Suppressor macrophage (primary cell): ENCODE measurements at places on chromosomes 13 and 19.
A peak's percentile ranks its signal among the peaks of the same experiment; 100 is the strongest.

DNA sequence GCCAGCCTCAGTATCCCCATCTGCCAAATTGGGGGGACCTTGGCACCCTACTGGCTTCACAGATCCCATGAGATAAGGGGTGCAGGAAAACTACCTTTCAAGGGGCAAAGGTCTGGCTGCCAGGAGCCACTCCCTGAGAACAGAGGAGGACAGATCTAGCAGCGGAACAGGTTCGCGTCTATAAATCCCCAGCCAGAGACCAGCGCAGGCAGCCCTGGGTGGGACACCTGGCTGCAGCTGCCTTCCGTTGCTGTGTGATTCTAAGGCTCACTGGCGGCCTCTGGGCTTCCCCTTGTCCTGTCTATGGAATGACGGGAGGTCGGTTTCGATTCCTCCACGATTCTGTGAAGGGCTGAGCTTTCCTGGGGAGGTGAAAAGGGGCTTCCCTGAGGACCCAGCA, 7.3 kb downstream of the RELB start:
- no peak for DNase-seq

DNA sequence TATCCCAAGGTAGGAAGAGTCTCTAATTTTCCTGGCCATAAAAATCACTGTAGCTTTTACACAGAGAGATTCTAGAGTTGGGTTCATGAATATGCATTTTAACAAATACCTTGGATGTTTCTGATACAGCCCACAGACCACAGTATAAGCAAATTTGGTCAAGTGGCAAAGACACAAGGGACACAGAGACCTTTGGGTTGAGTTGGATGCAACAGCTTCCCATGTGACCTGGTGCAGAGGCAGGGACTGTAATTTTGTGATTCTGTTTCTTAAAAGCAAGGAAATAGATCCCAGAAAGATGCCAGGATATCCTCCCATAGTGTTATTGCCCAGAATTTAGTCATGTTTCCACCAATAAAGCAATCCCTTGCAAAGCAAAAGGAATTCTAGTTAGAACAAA, 27.0 kb downstream of the FPR3 start:
- peak; percentile 46 for DNase-seq

GRCh38 chr13:110340812-110341444, 33.8 kb downstream of the COL4A2 start:
- peak; percentile 42 for DNase-seq

GRCh38 chr13:36862002-36862685, 43.1 kb downstream of the RFXAP start:
- DNase-seq, result no peak

GRCh38 chr13:53326716-53327115, 298.1 kb downstream of the OLFM4 start:
- DNase-seq, result no peak

DNA sequence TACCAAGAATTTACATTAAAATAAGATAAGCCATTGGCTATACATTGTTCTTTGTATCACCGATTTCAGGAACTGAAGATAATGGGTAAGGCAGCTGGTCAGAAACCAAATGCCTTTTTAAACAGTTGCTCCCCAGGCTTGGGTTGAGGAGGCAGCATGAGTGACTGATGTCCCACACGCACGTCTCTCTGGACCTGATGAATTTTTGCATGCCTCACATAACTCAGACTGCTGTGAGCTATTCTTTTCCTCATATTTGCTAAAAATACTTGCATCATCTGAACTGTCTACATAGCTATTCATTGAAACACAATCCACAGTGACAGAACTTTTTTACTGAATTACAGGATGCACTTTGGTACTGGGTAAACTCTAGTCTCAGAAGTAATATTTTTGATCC, 123.6 kb upstream of the MAB21L1 start:
- no peak for DNase-seq

GRCh38 chr13:106573868-106574267, 5.9 kb upstream of the ARGLU1 start:
- no peak for DNase-seq

DNA sequence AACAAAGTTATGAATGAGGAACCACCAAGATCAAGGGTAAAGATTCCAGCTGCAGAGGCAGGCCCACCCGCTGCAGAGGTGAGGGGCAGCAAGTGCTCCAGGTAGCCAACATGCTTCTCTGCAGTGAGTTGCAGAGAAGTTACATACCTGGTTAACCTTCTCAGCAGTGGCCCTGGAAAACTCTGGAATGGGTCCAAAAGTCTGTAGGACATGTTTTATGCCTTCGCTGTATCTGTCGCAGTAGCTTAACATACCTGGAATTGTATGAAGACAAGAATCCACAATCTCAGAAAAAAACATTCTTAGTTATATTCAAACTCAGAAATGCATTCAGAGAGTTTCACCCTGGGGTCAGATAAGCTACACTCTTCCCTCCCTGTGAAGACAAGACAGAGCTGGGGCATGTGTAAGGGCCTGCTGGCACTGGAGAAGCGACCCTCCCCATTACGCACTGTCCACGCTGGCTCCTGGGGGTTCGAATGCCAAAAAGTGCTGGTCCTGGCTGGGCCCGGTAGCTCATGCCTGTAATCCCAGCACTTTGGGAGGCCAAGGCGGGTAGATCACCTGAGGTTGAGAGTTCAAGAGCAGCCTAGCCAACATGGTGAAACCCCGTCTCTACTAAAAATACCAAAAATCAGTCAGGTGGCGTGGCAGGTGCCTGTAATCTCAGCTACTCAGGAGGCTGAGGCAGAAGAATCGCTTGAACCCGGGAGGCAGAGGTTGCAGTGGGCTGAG, 121.0 kb downstream of the CRYL1 start:
- no peak for DNase-seq

- no peak for DNase-seq
Observed at GRCh38 chr13:106594980-106595379, 27.0 kb upstream of the ARGLU1 start.

DNA sequence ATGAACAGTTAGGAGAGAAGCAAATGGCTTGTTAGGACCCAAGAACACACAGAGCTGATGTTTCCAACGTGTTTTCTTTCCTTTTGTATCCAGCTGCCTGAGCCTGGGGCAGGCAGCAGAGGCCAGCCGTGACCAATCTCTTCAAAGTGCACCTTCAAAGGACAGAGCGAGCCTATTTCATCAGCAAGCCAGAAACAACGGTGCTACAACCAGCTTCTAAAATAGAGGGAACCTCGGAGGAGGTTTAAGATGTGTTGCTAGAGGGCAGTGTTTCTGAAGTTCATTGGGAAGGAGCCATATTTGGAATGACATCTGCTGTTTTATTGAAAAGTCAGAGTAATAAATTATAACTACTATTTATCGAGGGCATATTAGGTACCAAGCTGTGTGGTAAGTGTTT, 56.2 kb upstream of the RFC3 start:
- DNase-seq, result no peak

GRCh38 chr19:18349524-18350128, 9.2 kb downstream of the PGPEP1 start:
- peak; percentile 82 for DNase-seq

DNA sequence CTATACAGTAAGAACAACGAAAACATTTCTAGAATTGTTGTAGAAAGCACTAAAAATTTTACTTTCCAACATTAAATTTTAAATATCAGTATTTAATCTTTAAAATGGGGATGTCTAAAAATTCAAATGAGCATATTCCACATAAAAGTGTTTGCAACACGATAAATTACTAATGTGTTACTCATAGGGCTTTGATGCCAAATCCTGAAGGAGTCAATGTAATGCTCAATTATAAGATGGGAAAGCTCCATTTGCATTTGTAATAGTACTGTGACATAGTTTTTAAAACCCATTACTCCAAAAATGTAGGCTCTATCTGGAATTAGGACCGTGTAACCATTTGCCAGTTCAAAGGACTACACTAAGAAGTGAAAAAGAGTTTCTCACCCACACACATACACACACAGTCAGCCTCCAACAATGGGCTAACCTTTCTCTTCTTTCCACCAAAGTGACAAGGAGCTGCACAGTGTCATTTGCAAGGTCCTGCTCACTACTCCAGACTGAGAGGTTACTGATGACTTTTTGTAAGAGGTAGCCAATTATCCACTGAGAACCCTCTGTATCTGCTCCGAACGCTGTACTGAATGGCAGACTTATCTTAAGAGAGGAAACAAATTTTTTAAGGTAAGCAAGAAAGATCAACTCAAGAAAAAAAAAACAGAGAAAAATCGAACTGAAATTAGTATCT, 26.1 kb upstream of the EEF1AKMT1 start:
- DNase-seq, result no peak

DNA sequence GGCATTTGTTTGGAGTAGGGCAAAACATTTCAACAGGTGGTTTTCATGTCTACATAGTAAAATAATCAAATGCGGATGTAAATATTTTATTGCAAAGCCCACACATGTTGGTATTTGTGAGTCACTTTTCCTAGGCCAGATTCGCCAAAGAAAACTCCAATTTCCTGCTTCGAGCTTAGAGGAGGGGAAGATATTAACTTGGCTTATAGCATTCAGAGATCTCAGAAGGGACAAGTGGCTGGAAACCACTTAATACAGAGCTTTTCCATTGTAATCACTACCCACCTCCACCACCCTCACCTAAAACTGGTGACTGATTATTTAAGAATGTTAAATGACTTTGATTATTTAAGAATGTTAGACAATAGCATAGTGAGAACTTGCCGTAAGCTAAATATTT, 530.6 kb upstream of the SPRY2 start:
- DNase-seq, result no peak

- DNase-seq, result no peak
Observed at GRCh38 chr13:98547455-98547854, 29.5 kb downstream of the STK24 start.

DNA sequence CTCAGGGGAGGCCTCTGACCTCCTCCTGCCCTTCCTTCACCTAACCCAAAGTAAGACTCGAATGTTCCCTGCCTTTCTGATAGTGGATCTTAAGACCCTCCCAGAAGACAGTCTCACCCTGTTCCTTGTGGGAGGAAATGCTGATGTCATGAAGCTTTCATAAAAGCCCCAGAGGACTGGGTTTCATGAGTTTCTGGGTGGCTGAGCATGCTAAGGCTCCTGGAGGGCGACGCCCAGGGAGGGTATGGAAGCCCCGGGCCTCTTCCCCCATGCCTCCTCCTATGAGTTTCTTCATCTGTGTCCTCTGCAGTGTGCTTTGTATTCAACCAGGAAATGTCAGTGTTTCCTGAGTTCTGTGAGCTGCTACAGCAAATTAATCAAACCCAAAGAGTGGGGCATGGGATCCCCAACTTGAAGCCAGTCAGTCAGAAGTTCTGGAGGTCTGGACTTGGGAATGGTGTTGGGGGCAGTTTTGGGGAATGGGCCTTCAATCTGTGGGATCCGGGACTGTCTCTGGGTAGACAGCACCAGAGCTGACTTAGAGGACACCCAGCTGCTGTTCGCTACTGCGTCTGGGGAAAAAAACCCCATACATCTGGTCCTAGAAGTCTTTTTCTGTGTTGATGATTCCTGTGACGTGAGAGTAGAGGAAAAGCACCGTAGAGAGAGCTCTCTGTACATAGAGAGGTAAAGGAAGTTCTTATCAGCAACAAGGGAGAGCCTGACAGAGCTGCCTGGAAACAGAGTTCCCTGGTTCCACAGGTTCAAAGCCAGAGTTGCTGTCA, 2.0 kb upstream of the LILRB2 start:
- DNase-seq, result no peak

- no peak for DNase-seq
Observed at GRCh38 chr13:26557051-26557392, 461 bp upstream of the WASF3 start.

DNA sequence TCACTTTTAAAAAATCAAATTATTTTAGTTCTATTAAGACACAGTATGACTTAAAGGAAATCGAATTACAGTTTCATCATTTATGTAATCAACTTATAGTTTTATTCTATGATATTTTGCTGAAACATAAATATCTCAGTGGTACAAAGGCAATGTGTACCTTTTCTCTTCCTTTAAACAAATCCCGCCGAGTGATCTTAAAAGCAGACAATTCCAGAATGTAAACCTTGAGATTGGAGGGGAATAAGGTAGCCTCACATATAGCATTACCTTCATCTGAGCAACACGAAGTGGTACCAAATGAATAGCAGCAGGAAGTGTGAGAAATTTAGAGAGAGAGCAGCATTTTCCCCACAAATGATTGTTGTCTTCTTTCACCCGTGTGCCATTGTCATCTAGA, 842.2 kb upstream of the GPC6 start:
- DNase-seq, result no peak

- no peak for DNase-seq
Observed at GRCh38 chr19:16433986-16434385, 37.8 kb downstream of the EPS15L1 start.

- no peak for DNase-seq
Observed at GRCh38 chr13:49409008-49409407, 34.9 kb downstream of the CAB39L start.

- peak; percentile 73 for DNase-seq
Observed at GRCh38 chr19:46591870-46592269, 9.3 kb upstream of the CALM3 start.

DNA sequence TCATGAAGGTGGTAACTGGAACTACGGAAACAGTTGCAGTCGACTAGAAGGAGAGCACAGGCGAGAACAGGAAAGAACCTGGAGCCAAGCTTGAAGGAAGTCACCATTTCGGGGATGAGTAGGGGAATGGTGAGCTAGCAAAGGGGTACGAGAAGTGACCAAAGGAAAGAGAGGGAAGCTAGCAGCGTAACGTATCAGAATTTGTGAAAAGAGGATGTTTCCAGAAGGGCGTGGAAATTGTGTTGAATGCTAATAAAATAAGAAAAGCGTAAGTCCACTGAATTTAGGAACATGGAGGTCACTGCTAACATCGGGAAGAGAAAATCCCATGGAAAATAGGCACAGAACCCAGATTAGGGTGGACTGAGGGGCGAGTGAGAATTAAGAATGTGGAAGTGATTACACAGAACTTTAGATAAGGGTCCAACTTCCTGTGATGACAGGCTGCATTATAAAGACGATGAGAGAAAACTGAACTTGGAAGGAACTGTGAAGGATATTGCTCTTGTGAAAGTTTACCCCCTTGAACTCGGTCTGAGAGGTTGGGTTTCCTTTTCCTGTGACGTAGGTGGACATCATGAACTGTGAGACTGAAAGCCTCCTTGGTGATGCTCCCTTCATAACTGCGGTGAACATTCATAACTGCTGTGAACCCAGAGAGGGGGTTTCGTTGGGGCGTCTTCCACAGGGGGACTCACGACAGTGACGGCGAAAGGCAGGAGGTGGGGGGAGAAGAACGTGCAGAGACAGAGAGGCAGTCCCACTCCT, 2.0 kb upstream of the FFAR2 start:
- DNase-seq, result peak; percentile 61

- no peak for DNase-seq
Observed at GRCh38 chr19:51071095-51071405, 6.2 kb upstream of the KLK13 start.

GRCh38 chr13:76925115-76925514, 23.2 kb upstream of the ACOD1 start:
- DNase-seq, result no peak
